Left ventricle myocardium inferior (tissue), 1 donor: ENCODE measurements at places on chromosomes 4 and X. TPM values are rescaled to one million over a fixed set of nuclear protein-coding genes. Genes with fewer than 3 reads are reported as not detected.

The MAGEB10 gene
- total RNA-seq: not detected

DNA sequence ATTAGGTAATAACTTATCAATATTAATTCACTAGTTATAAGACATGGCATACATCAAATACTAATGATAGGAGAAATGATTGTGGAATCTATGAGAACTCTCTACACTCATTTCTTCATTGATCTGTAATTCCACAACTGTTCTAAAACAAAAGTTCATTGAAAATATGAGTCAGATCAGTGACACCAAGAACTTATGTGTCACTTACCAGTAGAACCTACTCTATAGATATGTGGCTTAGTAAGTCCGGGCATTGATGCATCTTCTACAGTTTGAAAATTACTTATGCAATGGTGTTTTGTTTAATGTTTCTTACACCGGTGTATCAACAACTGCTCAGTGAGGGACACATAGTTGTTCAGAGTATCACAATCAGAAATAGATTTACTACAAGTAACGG lies 520.3 kb downstream of the ARAP2 start:
- DNase-seq: no peak

The CD40LG gene
- total RNA-seq: not detected

- no peak for DNase-seq
Observed at GRCh38 chr4:71882113-71882841, 98.4 kb upstream of the GC start.
